ENCODE measurements at places on chromosomes 7 and 10. TPM values are rescaled to one million over a fixed set of nuclear protein-coding genes. Genes with fewer than 3 reads are reported as not detected.

DNA sequence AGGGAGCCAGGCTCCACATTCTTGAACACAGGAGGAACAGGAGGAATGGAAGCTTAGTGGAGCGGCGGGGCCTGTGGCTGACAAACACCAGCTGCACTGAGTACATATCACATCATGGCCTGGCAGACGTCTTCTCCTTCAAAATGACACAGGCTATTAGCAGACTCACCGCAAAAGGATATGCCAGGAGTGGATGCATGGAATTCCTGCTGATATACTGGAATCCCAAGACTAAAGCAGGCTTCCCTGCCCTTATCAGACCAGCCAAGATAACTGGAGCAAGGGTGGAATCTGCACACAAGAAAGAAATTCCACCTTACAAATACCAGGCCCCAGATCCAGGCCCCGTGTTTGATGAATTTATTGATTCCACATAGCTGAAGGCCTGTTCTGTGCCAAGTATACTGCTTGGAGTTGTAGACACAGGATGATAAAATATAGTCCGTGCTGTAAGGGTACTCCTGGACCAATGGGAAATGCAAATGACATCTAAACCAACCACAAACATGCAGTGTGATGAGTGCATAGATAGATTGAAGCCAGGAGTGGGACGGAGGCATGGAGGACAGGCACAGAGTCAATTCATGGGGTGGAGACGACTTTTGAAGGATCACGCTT lies 480.5 kb upstream of the ZMIZ1 start:
- no peak for DNase-seq

DNA sequence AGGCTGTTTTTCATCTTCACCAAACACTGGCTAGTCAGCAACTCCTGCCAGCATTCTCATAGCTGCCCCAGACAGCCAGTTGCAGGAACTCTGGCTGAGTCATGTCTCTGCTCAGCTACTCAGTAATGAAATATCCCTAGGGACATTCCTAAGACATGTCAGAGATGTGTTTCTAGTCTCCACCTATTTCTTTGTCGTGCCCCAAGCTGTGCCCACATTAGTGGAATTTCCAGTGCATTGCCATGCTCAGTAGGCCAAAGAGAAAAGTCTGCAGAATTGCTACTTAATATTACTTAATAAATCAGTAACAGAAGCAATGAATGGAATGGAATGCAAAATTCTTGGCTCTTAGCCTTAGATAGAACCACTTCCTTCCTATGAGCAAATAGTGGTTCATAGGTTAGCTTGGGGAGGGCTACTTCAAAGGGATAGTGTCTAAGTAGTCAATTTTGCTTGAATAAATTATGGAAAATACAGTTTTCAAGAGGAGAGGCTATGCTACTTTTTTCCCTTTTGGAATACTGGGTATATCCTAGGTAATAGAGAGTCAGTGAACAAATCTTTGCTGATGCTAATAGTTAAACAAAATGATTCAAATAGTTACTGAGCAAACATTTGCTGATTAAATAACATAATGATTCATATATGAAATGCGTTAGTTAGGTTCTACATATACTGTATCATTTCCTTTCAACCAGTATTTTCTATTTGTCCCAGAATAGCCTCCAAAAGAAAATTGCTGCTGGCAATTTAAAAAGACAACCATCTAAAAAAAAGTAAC lies 23.6 kb upstream of the SEMA3C start:
- DNase-seq = no peak

The MUC12 gene
- total RNA-seq = 0.59 TPM

The TRIM50 gene
- not detected for total RNA-seq

The PIP gene
- not detected for total RNA-seq
